Thoracic aorta (tissue), 2 donors: ENCODE measurements at places on chromosomes 5 and 9.

GRCh38 chr5:140978260-140978659, 12.0 kb downstream of the PCDHAC2 start:
- DNase-seq = no peak

GRCh38 chr5:85538362-85538761, 1079.4 kb upstream of the COX7C start:
- DNase-seq = no peak

DNA sequence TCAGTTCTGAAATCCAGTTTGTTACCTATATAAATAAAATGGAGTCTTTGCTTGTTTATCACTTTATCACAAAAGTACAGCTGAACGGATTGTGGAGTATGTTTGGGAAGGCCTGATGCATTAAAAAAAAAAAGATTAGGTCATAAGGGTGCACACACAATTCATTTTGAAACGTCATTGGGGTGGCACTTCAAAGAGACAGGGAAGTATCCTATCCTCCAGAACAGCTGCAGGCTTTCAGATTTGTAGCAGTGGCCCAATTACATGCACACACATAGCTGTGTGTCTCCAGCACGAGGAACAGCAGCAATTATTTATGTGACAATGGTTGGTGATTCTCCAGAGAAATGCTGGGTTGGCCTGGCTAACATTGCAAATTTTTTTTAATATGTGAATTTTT, 46.8 kb upstream of the FER start:
- no peak for DNase-seq

DNA sequence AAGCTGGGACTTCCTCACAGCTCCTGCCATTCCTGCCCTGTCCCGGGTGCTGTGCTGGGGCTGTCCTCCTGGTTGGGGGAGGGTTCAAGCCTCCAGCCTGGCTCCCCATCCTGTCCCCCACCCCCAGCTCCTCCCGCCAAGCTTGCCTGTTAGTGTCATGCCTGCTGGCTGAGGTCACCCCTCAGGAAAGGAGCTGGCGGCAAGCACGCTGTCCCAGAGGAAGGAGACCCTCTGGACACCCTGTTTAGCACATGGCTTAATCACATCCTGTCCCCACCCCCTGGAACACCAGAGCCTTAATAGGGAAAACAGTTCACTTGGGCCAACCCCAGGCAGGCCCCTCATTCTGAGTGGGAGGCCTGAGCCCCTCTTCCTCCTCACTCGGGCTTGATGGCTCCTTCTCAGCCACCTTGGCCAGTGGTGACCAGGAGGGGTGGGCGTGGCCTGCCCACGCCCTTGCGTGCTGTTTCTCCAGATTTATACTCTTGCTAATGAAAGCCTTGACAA, 9.2 kb upstream of the PHYHD1 start:
- peak; percentile 79 for DNase-seq

GRCh38 chr5:89443508-89443907, 560.5 kb upstream of the MEF2C start:
- DNase-seq = no peak

DNA sequence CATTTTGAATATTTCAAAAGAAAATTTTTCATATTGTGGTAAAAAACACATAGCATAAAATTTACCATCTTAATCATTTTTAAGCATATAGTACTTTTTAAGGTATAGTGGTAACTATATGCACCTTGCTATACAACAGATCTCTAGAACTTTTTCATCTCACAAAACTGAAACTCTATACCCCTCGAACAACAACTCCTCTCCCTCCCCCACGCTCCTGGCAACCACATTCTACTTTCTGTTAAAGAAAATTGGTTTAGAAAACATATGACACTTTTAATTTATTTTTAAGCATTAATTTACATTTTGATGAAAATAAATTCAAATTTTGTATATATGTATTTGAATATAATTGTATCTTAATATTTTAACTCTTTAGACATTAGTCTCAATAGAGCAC, 147.2 kb upstream of the EFNA5 start:
- DNase-seq = no peak

GRCh38 chr5:179974946-179975712, 67.4 kb upstream of the TBC1D9B start:
- no peak for DNase-seq

DNA sequence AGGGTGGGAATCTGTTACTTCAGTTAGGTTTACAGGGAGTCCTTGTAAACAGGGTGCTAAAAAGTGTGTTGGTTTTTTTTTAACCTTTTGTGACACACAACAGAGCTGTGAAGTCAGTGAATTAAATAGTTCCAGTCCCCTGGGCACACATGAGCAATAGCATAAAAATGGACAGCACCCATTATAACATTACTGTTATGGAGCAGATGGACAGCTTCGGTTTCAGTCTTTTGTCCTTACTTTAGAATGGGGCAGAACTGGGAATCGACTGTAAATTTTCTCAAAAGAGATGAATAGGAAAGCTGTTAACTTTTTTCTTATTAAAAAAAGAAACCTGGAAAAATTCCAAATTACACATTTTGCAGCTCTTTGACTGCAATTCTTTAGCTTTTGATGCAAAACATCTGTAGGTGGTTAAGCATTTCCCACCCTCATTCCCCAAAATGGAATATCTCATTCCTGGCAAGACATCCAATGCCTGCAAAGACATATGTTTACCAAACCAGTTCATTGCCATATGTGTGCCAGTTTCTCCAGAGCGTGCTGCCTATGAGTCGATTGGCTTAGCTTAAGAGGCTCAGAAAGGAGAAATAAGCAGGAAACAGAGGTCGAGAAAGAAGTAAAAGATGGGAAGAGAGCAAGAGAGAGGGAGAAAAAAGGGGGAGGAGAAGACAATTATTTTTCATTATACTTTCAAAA, 212.3 kb upstream of the TMEM161B start:
- DNase-seq = no peak

DNA sequence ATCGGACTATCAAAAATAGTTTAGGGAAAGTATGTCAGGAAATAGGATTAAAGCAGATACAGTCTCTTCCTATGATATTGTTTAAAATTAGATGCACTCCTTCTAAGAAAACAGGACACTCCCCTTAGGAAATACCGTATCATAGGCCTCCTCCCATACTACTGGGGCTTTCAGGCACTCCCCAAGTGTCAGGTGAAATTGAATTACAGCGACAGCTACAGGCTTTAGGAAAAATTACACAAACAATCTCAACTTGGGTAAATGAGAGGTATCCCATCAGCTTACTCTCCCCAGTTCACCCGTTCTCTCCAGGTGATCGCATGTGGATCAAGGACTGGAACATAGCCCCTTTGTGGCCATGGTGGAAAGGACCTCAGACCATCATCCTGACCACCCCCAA, 110.4 kb upstream of the EPB41L4A start:
- no peak for DNase-seq
